Stimulated activated CD4-positive, alpha-beta T cell treated with anti-CD3 and anti-CD28 coated beads, TNF-alpha, amount 100 ng/mL, for 4 hours (primary cell): ENCODE measurements at places on chromosomes 13 and 19.

DNA sequence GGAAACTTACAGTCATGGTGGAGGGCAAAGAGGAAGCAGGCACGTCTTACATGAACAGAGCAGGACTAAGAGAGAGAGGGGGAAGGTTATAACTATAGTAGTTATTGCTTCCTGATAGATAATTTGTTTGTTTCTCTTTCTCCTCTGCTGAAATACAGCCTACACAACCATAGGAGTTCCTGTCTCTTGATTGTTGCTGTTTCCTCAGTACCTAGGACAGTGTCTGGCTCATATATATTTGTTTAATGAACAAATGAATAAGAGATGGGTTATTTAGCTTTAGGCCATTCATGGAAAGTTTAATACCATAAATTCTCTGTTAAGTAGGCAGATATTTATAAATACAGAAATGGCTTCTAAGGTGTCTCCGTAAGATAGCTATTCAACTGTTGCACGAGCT lies 95.2 kb downstream of the PCCA start:
- no peak for DNase-seq

- DNase-seq = peak; percentile 28
Measured at GRCh38 chr19:49331616-49332055, 3.6 kb upstream of the CD37 start.

DNA sequence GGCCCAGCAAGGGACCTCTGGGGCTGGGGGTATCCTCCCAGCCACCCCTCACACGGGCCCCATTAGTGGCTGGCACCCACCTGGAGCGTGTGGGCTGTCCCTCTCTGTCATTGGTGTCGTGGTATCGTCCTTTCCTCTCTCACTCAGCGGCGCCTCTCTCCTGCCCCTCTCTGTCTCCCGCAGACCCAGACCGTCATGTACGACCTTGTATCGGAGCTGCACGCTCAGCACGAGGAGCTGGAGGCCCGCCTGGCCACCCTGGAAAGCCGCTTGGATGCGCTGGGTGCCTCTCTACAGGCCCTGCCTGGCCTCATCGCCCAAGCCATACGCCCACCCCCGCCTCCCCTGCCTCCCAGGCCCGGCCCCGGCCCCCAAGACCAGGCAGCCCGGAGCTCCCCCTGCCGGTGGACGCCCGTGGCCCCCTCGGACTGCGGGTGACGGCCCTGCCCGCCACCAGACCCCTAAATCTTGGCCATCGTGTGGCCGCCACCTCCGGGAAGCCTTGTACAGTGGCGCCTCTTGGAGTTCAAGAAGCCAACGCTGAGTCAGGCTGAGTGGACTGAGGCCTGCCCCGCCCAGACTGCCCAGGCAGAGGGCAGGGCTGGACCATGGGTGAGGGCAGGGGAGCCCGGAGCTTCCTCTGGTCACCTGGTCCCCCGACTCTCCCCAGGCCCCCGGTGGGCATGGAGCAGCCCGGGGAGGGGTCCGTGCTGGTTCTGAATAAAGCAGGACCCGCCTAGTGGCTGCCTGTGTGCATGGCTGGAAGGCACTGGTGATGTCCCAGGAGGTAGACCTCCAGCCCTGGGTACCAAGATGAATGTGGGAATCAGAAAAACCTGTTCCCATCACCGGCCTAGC lies 9.8 kb upstream of the ARRDC2 start:
- no peak for DNase-seq

- DNase-seq = no peak
Measured at GRCh38 chr13:64088491-64088890, 2672.8 kb upstream of the PCDH20 start.

DNA sequence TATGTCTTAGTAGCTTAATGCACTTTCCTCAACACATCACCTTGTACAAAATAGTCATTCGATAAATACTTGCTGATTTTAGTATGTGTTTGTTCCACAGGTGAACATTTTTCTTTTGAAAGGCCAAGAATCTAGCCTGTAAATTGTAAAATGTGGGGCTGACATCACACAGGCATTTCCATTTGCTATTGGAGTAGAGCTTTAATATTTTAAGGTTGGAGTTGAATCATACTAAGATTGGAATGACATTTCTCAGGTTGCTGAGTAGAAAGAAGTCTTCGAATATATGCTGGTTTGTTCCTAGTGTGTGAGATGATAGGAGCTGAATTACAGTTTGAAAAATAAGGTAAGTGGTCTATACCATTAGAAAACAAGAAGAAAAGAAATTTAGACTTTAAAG lies 112.3 kb upstream of the FRY start:
- DNase-seq = no peak

- no peak for DNase-seq
Measured at GRCh38 chr19:31337008-31337914, 12.0 kb downstream of the TSHZ3 start.

DNA sequence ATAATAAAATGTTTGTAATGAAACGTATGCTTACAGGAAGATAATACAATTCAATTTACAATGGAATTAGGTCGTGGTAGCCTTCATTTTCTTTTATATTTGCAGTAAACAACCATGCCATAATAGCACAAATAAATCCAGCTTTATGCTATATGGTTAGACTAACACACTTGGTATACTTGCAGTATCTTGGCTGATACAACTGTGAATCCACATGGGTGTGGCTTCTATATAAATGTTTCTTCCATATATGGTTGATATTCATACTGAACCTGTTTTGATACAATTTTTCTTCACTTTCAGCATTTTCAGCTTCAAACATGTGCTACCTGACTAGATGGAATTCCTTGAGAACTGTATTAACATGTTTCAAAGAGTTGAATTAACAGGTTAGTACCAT lies 20.4 kb upstream of the SPRY2 start:
- DNase-seq = no peak

DNA sequence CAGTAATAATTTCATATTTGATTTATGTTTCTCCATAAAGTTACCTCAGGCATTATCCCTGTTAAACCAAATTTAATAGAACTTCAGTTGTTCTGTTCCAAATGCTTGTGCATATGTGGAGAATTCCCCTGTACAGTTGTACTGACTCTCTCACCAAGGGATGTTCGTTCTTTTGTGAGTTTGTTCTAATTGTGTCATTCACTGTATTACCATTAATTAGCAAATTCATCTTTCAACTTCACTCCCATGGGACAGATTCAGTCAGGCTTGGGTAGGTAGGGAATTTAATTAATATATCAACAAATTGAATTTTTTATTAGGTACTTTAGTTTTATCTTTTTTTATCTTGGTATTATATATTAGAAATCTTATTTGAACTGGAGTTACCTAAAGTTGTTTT lies 265.4 kb downstream of the DCT start:
- no peak for DNase-seq
